ENCODE measurements at places on chromosomes 5 and 9.

GRCh38 chr5:93993161-93993560 is 251.8 kb upstream of the POU5F2 start:
- DNase-seq, result no peak

GRCh38 chr5:32071351-32071944 is 102.7 kb downstream of the GOLPH3 start:
- no peak for DNase-seq

GRCh38 chr5:177376107-177376506 is 8.1 kb upstream of the SLC34A1 start:
- no peak for DNase-seq

- no peak for DNase-seq
Measured at GRCh38 chr9:6686396-6686795, 40.9 kb upstream of the GLDC start.

GRCh38 chr9:88651682-88652633 is 117.0 kb downstream of the NXNL2 start:
- no peak for DNase-seq

DNA sequence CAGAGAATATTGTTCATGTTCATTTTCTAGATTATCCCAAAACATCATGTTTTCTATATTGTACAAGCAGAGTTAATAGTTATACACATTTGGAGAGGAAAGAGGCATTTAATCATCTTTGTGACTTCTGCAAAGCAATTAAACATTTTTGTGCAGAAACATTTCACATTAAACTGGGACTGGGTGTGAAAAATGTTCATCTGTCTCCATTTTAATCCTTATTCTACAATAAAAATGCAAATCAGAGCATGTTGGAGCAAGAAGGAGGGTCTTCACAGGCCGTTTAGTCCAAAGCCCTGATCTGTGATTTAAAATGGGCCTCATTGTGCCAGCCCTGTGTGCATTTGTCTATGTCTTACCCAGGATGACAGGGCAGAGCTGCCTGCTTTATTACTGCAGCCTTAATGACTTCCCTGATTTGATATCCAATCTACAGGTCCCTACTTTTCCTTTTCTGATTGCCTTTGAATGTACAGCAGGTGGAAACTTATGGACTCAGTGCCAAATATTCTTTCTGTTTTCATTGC is 183.5 kb downstream of the CAVIN4 start:
- no peak for DNase-seq

- DNase-seq, result no peak
Measured at GRCh38 chr5:151026679-151027078, 6.3 kb downstream of the GPX3 start.

DNA sequence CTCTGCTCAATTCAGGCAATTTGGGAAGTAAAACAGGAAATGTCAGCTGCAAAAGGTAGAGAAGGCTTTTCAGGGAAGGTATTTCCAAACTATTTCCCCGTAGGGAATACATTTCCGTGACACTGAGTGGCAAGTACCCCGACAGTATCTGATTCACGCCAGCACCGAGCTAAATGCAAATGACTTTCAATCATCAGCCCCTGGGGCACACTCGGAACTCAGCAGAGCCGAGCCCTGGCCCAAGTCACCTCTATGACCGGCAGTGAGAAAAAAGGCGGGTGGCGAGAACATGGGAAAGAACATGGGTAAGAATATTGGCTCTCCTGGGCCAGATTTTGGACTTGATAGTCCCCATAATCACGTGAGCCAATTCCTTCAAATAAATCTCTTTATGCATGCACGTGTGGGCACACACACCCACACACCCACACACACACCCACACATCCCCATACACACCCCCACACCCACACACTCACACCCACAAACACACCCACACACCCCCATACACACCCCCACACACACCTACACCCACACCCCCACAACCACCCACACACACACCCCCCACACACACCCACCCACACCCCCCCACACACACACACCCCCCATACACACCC is 43.0 kb downstream of the COL23A1 start:
- DNase-seq, result no peak

DNA sequence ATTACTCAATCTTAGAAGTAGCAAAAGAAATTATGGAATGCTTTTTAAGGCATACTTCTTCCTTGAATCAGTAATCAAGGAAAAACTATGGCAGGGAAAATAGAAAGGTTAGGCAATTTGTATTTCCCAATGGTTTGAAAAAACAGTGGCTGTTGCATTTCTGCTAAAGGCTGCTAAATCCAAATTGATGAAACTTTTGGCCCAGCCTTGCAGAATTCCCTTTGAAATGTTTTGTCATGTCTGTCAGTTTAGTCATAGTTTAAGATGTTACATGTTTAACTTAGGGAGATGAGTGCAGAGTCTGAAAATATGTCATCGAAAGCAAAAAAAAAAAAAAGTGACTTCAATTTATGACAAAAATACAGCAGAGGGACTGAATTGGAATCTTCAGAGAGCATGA is 878.9 kb upstream of the WWC1 start:
- no peak for DNase-seq

GRCh38 chr5:154198611-154199230 is 8.2 kb downstream of the GALNT10 start:
- DNase-seq, result no peak

GRCh38 chr5:123951582-123951977 is 439.6 kb downstream of the CSNK1G3 start:
- DNase-seq, result no peak

- DNase-seq, result no peak
Measured at GRCh38 chr5:6182271-6182815, 196.0 kb downstream of the MED10 start.

GRCh38 chr5:126519637-126520592 is 75.1 kb downstream of the ALDH7A1 start:
- DNase-seq, result no peak

DNA sequence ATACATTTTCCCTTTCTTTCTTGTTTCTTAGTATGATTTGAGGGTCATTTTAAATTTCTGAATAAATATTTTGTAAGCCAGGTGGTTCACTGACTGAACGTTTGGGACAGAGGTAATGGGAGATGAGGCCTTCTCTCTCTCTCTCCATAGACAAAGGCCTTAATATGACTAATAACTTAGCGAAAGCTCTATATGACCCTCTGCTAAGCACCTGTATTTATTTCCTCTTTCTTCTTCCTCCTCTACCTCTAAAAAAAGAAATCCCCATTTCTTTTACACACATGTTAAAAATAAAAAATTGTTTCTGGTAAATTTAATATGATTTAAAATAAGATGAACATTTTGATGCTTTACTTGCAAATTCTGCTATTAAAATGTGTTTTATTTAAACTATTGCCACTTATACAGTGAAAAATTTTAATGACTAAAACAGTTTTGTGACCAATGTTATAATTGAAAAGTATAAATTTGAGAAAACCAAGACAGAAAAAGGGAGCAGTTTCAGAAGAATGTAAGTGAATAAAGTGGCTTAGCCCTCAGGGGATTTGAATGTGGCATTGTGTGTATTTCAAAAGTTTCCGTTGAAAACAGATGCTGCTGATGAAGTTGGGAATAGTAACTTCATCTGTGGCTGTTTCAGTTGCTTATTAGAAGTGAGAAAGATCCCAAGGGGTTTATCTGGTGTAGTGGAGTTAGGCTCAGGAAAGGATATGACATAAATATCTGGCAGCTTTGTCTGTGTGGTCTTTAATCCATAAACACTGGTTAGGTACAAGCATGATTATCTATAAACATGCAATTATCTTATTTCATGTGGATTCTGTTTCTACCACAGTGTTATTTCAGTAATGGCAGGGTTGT is 128.6 kb upstream of the GRHPR start:
- no peak for DNase-seq

GRCh38 chr5:128213340-128213739 is 129.8 kb downstream of the SLC12A2 start:
- DNase-seq, result no peak

- no peak for DNase-seq
Measured at GRCh38 chr5:32100691-32101302, 73.3 kb downstream of the GOLPH3 start.

GRCh38 chr9:95529910-95530309 is 13.1 kb upstream of the PTCH1 start:
- DNase-seq, result no peak

DNA sequence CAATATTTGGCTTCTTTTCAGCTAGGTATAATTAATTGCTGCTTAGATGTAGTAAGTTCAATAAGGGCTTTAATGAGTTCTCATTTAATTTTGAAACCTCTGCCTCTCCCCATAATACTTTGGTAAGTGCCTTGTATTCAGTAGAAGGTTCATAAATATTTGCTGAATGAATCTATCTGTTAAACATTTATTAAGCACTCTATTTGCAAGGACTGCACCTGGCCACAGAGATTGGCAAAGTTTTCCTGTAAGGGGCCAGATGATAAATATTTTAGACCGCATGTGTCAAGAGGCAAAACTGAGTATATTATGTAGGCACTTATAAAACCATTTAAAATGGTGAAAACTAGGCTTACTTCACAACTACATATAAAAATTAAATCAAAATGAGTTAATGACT is 19.0 kb upstream of the GNA14 start:
- DNase-seq, result no peak

Data from effector CD8-positive, alpha-beta T cell (primary cell).